ENCODE measurements at places on chromosomes 13 and 19.

GRCh38 chr19:45444318-45445041 is 20.8 kb upstream of the ERCC1 start:
- DNase-seq = peak; percentile 36

GRCh38 chr13:42283574-42283973 is 11.6 kb downstream of the AKAP11 start:
- DNase-seq = no peak

GRCh38 chr19:49017041-49017665 is at the start of gene LHB:
Gene LHB, minus strand, starts transcription at chr19:49017091. Its CDS starts 10 bp downstream, at chr19:49017081.
- DNase-seq = no peak

GRCh38 chr13:66477816-66478215 is 752.3 kb downstream of the PCDH9 start:
- DNase-seq = no peak

GRCh38 chr13:75296641-75297040 is 185.3 kb downstream of the TBC1D4 start:
- no peak for DNase-seq

DNA sequence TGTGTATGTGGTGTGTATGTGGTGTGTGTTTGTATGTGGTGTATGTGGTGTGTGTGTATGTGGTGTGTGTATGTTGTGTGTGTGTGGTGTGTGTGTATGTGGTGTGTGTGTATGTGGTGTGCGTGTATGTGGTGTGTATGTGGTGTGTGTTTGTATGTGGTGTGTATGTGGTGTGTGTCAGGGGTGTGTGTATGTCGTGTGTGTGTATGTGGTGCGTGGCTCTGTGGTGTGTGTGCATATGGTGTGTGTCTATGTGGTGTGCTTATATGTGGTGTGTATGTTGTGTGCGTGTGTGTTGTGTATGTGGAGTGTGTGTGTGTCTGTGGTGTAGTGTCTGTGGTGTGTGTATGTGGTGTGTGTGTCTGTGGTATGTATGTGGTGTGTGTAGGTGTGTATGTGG is 62.5 kb upstream of the MEDAG start:
- no peak for DNase-seq

GRCh38 chr19:493391-494170 is 2.7 kb upstream of the MADCAM1 start:
- no peak for DNase-seq

DNA sequence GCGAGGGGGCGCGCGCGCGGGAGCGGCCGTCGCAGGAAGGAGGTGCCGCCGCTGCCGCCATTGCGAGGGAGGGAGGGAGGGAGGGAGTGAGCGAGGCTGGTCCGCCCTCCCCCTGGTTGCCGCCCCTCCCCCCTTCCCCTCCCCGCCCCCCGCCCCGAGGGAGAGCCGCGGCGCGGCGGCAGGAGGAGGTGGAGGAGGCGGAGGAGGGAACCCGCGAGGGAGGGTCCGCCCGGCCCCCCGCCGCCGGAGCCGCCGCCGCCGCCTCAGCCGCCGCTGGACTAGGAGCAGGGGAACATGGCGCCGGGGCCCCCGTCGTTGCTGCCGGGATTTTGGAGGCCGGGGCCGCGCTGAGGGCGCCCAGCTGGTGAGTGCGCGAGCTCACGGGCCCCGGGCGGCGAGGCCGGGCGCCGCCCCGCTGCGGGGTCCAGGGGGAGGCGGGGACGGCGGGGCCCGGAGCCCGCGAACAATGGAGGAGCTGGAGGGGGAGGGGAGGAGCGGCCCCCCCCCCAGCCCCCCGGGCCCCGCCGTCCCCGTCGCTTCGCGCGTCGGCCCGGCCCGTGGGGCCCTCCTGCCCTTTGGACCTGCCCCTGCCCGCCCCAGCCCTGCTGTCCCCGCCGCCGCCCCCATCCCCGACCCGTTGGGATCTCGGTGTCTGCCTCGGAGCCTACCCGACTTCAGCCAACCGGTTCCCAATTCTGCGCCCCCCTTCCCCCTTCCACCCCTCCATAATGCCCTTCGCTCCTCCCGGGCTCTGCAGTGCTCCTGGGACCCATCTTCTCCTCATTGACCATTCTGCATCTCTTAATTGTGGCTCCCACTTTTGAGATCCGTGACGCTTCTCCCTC is at the start of gene ARHGAP35:
Gene ARHGAP35 (plus strand): TSS at position 152 of the 845 bp plus-strand sequence. CDS start 57,679 bp downstream, outside the sequence.
- no peak for DNase-seq

DNA sequence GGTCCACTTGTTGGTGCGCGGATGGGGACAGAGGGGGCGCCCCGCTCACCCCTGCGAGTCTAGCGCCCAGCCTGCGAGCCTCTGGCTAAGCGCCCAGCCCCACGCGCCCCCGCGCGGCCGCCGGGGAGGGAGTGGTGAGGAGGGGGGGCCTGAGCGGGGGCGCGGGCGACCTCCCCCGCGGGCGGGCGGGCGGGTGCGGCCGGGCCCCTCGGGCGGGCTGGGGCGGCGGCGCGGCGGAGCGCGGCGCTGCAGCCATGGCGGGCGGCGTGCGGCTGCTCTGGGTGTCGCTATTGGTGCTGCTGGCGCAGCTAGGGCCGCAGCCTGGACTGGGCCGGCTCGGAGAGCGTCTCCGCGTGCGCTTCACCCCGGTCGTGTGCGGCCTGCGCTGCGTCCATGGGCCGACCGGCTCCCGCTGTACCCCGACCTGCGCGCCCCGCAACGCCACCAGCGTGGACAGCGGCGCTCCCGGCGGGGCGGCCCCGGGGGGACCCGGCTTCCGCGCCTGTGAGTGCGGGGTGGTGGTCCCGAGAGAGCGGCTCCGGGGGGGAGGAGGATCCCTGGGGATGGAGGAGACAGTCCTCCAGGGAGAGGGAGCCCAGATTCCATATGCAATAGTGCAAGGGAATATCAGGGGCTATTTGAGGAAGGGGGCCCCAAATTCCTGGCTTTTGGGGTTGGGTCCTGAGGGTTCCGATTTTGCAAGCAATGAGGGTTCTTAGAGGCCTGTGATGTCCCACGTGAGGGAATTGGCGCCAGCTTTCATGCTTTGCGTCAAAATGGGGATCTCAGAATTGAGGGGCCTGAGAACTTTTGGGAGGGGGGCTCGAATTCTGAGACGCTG is at the start of gene LTBP4:
Gene LTBP4 (plus strand): TSS at position 236 of the 841 bp plus-strand sequence. CDS start 19 bp downstream, at position 255.
- no peak for DNase-seq

DNA sequence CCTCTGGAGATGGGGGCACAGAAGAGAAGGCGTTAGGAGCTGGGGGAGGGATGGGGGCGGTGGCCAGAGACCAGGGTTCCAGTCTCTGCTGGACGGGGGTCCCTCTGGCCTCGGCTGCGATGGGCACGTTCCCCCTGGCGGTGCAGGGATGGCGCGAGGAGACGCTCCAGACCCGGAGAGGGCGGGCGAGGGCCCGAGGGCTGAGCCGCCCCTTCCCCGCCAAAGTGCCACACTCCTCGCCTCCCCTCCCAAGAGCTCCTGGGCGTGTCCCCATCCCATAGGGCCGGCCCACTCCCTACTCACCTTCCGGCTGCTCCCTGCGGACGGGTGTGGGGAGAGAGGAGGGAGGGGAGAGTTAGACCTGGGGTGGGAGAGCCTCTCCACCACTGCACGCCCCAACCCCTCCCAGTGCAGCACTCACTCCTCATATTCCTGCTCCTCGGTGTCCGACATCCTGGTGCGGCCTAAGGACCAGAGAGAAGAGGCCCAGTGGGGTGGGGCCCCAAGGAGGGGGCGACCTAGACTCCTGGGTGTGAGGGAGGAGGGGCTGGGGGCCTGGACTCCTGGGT is 2.2 kb downstream of the TNNT1 start:
- DNase-seq = no peak

- peak; percentile 49 for DNase-seq
Measured at GRCh38 chr19:53553865-53554791, 16.2 kb downstream of the ZNF331 start.

DNA sequence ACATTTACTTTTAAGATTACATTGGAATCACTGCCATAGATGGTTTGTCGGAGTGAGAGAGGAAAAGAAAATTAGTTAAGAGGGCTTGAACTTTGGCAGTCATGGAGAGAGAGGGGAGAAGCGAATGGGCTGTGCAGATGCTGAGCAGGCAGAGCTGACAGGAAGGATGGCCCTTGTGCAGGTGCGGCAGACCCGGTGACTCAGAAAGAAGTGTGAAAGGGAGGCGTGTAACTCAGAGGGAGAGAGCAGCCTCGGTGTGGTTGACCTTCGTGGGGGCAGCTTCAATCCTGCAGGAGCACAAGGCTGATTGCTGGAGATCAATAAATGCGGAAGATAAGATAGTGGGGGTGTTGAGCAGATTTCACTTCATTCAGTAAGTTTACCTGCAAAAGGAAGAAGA is 76.9 kb downstream of the TNFSF13B start:
- DNase-seq = no peak

DNA sequence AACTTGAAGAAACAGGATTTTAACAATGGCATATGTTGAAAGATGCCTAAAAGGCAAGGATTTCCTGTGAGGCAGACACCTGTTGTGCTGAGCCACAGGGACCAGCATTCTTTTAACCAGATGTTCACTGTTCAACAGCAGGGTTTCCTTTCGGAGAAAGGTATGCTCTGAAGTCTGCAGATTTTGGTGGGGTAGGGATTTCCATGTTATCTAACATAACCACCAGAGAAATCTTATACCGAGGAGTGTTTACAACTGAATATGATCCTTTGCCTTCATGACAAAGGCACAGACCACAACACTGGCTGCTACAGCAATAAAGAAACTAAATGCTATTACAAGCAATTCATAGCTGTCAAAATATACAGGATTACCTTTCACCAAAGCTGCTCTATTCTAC is 48.1 kb downstream of the MPHOSPH8 start:
- no peak for DNase-seq

DNA sequence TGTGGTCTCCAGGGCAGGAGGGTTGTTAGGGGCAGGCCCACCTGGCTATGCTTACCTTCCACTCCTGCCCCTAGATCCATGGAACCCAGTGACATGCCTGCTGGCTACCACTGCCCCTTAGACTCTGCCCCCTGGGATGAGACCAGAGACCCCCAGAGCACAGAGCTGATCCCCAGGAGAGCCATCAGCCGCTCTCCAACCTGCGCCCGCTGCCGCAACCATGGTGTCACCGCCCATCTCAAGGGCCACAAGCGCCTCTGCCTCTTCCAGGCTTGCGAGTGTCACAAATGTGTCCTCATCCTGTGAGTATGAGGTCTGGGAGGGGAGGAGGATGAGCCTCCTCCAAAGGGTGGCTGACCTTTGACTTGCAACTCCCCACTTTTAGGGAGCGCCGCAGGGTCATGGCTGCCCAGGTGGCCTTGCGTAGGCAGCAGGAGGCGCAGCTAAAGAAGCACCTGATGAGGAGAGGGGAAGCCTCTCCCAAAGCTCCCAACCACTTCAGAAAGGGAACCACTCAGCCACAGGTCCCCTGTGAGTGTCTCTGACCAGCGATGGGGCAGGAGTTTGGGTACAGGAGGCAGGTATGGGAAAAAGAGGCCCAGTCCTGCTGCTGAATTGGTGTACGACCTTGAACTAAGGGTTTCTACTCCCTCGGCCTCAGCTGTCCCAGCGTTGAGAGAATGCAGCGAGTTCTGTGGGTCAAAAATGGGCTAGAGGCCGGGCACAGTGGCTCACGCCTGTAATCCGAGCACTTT is 2.7 kb downstream of the DMRTC2 start:
- no peak for DNase-seq

- no peak for DNase-seq
Measured at GRCh38 chr19:54191811-54192453, 824 bp downstream of the TSEN34 start.

DNA sequence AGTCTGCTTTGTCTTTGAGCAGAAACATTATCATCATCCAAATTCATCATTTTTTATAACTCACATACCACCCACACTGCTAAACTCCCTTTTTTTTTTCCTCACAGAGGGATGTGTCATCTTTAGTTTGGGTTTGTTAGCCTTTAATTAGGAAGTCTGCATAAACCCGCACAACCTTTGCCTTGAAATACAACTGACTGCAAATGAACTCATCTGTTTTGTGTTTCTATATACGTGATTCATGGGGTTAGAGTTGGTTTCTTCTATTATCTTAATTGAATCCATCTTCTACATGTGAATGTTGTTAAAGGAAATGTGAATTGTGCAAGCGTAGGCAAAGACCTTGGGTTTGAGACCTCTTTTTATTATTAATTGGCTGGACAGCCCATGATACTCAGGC is 102.7 kb downstream of the SLAIN1 start:
- DNase-seq = no peak

DNA sequence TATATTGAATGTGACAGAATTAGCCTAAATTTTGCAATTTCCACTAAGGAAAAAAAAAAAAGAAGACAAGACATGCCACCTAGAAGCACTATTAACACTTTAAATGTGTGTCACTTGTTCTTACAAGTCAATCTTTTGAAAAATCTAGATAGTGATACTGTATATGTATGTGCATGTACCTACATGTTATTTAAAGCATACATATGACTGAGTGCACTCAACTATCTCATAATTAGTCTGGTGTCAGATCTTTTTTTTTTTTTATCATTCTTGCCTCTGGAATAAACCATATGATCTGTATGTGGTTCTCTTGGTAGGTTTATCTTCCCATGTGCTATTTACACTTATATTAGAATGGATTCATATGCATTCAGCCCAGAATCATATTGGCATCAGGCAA is 62.3 kb downstream of the FOXO1 start:
- no peak for DNase-seq

- no peak for DNase-seq
Measured at GRCh38 chr19:2550431-2551171, 74.7 kb downstream of the GADD45B start.

GRCh38 chr19:19752760-19753403 is 20.0 kb upstream of the ZNF14 start:
- DNase-seq = no peak

GRCh38 chr19:46386996-46387712 is 26.2 kb downstream of the CCDC8 start:
- DNase-seq = no peak

GRCh38 chr19:46142294-46142693 is 5.7 kb upstream of the IGFL2 start:
- DNase-seq = no peak

DNA sequence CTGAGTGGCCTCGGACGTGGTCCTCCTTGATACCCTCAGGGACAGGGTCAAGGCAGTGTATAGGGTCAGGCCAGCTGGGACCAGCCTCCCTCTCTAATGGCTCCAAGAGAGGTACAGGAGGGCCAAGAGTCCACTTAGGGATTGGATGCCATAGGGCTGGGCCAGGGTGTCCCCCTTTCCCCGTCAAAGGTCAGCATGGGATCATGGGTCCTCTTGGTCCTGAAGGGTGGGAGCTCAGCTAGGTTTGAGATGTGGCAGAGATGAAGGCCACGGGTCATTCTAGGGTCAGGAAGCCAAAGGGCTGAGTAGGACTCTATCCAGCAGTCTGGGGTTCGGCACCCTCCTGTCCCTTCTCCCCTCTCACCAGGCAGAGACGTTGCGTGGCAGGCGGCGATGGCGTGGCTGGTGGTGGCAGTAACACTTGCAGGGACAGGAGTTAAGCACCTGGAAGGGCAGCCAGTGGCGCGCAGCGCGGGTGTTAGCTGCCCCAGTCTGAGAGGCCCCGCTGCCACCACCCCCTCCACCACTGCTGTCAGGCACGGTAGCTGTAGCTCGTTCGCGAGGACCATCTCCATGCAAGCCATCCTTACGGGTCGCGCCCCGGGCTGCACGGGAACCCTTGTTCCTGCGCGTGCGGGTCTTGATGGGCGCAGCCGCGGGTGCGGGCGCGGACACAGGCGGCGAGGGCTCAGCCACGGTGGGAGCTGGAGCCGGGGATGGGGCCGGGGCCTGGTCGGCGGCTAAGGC is 2.6 kb downstream of the GGN start:
- no peak for DNase-seq

GRCh38 chr13:26508885-26509284 is 48.6 kb upstream of the WASF3 start:
- no peak for DNase-seq

GRCh38 chr19:51710163-51710562 is 13.6 kb downstream of the HAS1 start:
- DNase-seq = no peak

All from esophagus squamous epithelium (tissue), 5 donors.